ENCODE measurements at places on chromosomes 6 and 20. TPM values are rescaled to one million over a fixed set of nuclear protein-coding genes. Genes with fewer than 3 reads are reported as not detected.

The HLA-DQA2 gene
- not detected for total RNA-seq

The ABHD16B gene
- not detected for total RNA-seq

The ANKRD66 gene
- total RNA-seq, result 0.31 TPM

The MTCH1 gene
- 126 TPM for total RNA-seq

The PSORS1C2 gene
- total RNA-seq, result not detected

The IP6K3 gene
- total RNA-seq, result not detected

The PNPLA1 gene
- total RNA-seq, result not detected

The FAM162B gene
- total RNA-seq, result 1.3 TPM

The EYS gene
- total RNA-seq, result 1.9 TPM

The SPTLC3 gene
- total RNA-seq, result 0.63 TPM

The SUMO4 gene
- total RNA-seq, result 19.4 TPM

The CCDC170 gene
- 2.8 TPM for total RNA-seq

The EEF1A2 gene
- total RNA-seq, result 281 TPM

The TP53TG5 gene
- 1.9 TPM for total RNA-seq

The HSPA1L gene
- 3.1 TPM for total RNA-seq

The PDE10A gene
- total RNA-seq, result 92.0 TPM

The PCK1 gene
- not detected for total RNA-seq

The POPDC3 gene
- 0.94 TPM for total RNA-seq

The MAP7 gene
- 9.4 TPM for total RNA-seq

The TAF4 gene
- 23.5 TPM for total RNA-seq

The RAET1L gene
- not detected for total RNA-seq

The DDRGK1 gene
- total RNA-seq, result 40.4 TPM

The RAET1E gene
- total RNA-seq, result not detected

The CRISP2 gene
- 0.31 TPM for total RNA-seq

The LY6G6D gene
- total RNA-seq, result not detected

The SLC17A1 gene
- total RNA-seq, result not detected

The ALDH8A1 gene
- 13.1 TPM for total RNA-seq

Data from parietal lobe (tissue), 2 donors.